ENCODE measurements at places on chromosomes 2 and 18.

DNA sequence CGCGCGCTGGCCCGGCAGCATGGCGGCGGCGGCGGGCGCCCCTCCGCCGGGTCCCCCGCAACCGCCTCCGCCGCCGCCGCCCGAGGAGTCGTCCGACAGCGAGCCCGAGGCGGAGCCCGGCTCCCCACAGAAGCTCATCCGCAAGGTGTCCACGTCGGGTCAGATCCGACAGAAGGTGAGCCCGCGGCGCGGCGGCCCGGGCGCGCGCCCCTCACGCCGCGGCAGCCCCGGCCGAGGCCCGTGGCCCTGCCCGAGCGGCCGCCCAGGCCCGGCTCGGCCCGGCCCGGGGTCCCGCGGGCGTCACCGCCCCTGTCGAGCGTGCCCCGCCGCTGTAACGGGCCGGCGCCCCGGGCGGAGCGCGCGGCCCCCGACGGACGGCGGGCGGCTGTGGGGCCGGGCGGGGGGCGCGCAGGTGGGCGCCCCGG is 218 bp downstream of the DGKD start:
- DNase-seq: no peak

GRCh38 chr2:219631406-219631891 is 4.0 kb downstream of the SLC4A3 start:
- DNase-seq: no peak

DNA sequence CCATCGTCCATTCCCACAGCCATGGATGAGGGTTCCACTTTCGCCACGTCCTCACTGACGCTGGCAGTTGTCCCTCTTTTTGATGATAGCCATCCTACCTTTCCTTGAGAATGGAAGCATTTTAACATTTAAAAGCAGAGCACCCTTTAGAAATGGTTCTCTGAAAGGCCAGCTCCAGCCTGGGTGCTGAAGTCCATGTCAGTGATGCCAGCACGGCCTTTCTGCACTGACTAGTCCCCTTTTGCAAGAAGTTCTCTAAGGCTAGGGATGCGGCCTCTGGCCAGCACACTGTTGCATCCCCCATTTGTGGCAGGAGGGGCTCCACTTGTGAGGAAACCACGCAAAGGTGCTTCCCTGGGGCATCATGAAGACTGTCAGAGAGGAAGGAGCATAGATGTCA is 203.5 kb downstream of the MGAT5 start:
- DNase-seq: no peak

DNA sequence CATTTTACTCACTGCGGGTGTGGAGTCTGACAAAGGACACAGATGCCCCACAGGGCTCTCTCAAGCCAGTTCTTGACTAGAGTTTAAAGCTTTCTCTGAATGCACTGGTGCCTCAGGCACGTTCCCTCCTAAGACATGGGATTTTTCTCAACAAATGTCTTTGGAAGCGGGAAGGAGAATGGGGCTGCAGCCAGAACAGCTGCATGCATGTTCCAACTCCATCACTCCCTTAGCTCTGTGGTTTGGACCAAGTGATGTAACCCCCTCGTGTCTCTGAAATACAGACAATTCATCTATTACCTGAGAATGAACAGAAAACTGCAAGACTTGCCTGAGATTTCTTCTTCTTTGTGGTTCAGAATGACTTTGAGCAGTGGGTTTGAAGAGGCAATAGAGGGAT is 141.7 kb upstream of the SERPINE2 start:
- DNase-seq: no peak

DNA sequence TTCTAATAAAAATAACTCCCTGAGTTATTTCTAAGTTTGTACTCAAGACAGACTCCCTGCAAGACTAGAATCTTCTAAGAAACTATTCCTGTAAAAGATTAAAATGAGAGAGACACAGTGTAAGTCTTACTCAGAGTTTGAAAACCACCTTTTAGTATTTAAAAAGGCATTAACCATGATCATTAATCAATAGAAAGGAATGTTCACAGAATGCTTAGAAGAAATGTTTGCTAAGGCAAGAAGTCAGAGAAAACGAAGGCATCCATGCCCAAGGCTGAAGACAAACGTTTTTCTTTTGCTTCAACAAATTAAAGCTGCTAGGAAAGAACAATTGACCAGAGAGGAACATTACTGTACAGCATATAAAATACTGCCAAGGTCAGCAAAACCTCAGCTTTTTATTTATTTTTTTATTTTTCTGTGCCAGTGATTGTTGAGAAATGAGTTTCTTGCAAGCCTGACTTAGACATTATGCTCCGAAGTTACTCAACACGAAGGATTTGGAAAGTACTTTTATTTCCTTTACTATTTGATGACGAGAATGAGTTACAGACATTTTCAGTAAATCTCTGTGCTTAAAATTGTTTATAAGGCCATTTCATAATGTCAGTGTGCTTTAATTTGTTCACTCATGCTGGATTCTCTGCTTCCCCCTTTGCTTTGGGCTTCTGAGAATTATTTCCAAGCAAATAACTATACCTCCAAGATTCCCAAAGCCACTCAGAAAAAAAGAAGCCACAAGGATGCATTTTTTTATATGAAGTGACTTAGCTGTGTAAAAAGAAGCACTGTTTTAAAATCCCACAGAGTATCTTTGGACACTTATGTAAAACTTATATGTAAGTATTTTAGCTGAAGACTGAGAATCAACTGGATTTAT is 20.5 kb downstream of the RND3 start:
- no peak for DNase-seq

DNA sequence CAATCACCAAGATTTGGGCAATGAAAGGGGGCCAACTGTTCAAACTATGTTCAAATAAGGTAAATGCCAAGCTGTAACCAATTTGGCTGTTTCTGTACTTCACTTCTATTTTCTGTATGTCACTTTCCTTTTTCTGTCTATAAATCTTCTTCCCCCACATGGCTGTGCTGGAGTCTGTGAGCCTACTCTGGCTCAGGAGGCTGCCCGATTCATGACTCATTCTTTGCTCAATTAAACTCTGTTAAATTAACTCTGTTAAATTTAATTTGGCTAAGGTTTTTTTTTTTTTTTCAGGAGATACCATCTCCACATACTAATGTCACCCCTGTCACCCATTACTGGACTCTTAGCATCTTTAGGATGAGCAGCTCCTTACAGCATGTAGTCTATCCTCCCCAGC is 178.8 kb upstream of the TWIST2 start:
- no peak for DNase-seq

- peak; percentile 65 for DNase-seq
Observed at GRCh38 chr2:233051241-233052149, 8.6 kb upstream of the INPP5D start.

GRCh38 chr2:70047451-70047850 is 39.8 kb upstream of the PCBP1 start:
- DNase-seq: peak; percentile 54

DNA sequence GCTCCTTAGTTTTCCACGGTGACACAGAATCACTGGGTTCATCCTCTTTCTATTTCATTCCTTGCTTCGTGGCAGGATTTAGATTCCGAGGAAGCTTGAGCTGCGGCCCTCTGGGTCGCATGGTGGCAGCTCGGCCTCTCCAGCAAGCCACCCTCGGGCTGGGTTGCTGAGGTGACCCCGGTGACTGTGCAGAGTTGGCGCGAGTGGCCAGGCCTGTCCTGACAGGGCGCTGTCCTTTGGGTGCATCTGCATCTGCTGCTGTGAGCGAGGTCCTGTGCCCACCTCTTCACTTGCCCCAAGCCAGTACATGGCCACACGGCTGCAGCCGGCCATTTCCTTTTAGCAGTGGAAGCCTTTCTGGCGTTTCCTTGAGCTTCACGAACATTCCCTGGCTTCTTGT is 21.8 kb downstream of the PRELID3A start:
- no peak for DNase-seq
